Muscle of leg (tissue), 16 donors: ENCODE measurements at places on chromosomes 6 and 20.

GRCh38 chr6:125859727-125860126 lies 69.0 kb downstream of the NCOA7 start:
- DNase-seq, result no peak

GRCh38 chr6:137363805-137364138 lies 130.4 kb downstream of the OLIG3 start:
- DNase-seq, result no peak

- no peak for DNase-seq
Measured at GRCh38 chr6:73207221-73207837, 18.0 kb downstream of the KHDC1L start.

DNA sequence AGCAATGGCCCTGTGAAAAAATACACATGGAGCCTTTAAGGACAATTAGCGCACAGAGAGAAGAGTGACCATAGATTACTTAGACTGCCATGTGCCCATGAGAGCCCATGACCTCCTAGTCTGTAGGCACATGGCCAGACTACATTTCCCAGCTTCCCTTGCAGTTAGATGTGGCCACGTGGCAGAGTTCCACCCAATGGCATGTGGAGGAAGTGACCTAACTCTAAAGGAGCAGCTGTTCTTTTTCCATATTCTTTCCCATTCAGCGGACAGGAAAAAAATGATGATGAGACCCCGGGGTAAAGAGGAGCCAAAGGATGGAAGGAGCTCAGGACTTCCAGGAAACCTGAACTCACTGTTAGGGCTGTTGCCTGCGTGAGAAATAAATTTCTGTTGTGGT lies 116.6 kb downstream of the CBLN4 start:
- peak; percentile 70 for DNase-seq

DNA sequence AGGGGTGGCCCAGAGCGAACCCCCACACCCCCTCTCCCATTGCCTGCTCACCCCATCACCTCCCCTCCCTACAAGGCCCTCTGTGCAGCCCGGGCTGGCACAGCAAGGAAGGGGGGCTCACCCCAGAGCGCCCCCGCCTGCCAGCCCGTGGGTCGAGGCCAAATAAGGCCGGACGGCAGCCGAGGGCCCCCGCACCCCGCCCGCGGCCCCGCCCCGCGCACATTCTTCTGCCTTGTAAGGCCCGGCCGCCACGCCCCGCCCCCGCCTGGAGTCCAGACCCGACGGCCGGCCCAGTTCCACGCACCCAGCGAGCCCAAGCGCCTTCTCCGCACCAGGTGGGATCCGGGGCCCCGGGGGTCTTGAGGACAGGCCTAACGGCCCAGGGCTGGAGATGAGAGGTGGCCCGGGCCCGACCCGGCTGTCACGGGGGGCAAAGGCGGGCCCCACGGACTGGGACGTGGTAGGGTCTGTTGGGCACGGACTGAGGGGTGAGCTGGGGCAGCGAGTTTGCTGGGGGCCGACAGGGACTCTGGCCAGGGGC lies at the start of gene MYL9:
TSS of gene MYL9 (plus strand) at position 293 of the 541 bp plus-strand sequence. CDS start 3,366 bp downstream, outside the sequence.
- peak; percentile 86 for DNase-seq

DNA sequence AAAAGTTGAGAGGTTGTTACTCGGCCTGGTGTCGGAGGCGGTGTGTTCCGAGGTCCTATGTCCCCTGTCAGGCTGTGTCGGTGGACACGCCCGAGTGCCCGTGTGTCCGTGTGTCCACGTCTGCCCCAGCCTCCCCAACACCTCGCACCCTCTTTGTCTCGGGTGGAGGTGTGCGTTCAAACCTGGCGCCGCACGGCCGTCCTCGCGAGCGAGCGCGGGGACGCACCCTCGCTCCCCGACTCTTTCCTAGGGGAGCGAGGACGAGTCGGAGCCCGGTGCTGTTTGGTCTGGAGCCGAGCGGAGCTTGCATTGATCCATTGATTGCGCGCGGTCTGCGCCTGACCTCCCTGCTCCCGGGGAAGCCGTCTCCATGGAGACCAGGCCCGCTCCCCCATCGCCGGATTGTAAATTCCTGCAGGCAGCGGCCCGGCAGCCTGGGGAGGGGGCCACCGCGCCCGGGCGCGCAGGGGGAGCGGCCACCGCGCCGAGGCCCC lies 411 bp upstream of the SCUBE3 start:
- peak; percentile 23 for DNase-seq

- DNase-seq, result peak; percentile 88
Measured at GRCh38 chr20:16748308-16748900, at the start of gene OTOR. Gene OTOR (plus strand): TSS chr20:16748358. CDS start chr20:16748402, 44 bp downstream.
